ENCODE measurements at places on chromosomes 12 and 14.

GRCh38 chr12:2286461-2287131 lies 233.8 kb downstream of the CACNA1C start:
- DNase-seq, result no peak

DNA sequence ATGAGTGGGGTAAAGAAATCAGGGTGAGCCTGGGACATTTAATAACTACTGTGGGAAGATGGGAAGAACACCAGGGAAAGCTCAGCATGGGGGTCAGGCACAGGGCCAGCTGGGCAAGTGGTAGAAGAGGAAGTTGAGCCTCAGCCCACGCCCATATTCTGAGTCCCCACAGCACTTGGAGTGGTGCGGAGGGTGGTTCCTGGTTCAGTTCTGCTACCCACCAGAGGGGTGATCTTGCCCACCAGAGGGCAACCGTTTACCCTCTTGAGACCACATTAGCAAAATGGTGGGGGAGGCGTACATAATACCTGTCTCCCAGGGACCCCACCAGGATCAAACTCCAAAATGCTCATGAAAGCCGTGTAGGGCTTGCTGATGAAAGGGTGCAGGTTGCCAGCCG lies 16.8 kb upstream of the ANKRD33 start:
- no peak for DNase-seq

GRCh38 chr12:13022851-13023271 lies 21.3 kb upstream of the FAM234B start:
- no peak for DNase-seq

- no peak for DNase-seq
Observed at GRCh38 chr12:68158432-68158831, 1.1 kb downstream of the IFNG start.

- DNase-seq, result no peak
Observed at GRCh38 chr12:53927220-53928029, 11.2 kb upstream of the HOXC13 start.

- no peak for DNase-seq
Observed at GRCh38 chr12:116672842-116673516, 64.9 kb downstream of the SPRING1 start.

DNA sequence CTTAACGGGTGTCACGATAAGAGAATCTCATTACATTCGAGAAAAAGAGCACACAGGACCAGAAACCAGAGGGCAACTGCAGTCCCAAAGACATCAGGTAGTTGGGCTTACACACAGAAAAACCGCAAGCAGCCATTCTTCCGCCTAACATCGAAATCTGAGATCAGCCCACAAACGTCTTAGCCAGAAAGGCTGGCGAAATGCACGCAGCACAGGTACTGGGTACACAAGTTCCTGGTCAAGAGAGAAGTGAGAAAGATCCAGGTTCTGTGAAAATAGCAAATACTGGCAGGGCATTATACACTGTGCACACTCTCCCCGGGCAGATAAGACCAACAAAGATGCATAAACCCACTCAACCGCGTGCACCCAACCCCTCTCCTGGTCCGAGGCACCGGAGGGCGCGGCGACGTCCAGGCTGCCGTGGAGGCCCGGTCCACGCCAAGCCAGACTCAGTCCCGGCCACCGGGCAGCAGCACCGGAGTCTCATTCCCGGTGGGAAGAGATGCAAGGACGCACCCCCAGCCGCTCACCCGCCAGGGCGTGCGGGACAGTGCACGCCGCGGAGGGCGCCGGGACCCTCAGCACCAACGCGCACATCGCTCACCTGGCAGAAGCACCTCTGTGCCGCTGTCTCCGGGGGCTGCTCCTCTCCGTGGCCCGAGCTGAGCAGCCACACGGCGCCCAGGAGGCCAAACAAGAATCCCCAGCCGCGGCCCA lies 437 bp downstream of the ERO1A start:
- DNase-seq, result peak; percentile 39

- no peak for DNase-seq
Observed at GRCh38 chr14:21496453-21496852, 14.7 kb downstream of the METTL3 start.

- DNase-seq, result no peak
Observed at GRCh38 chr14:93972618-93973205, 3.7 kb downstream of the ASB2 start.

GRCh38 chr12:2032506-2032905 lies 20.3 kb upstream of the CACNA1C start:
- DNase-seq, result no peak

- DNase-seq, result no peak
Observed at GRCh38 chr12:94429633-94430032, 30.0 kb downstream of the CEP83 start.

GRCh38 chr14:36555998-36556743 lies 26.2 kb downstream of the NKX2-8 start:
- no peak for DNase-seq

GRCh38 chr14:93061380-93062012 lies 54.2 kb downstream of the ITPK1 start:
- no peak for DNase-seq

DNA sequence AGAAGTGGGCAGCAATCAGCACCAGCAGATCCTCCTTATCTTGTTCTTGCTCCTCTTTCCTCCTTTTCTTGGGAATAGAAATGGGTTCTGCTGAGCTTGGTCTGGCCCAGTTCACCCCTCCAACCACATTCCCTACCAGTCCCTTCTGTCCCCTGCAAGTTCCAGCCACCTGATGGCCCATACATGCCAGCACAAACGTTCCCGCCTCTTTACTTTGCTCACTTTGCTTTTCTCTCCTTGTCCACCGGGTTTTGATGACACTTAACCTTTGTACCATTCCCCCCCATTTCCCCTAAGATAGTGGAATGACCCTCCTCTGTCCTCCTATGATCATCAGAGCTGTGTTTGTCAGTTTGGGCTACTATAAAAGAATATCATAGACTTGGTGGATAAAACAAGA lies 23.4 kb upstream of the EML1 start:
- no peak for DNase-seq

All from T-helper 17 cell (primary cell).